ENCODE measurements at places on chromosomes 2 and 18. TPM values are rescaled to one million over a fixed set of nuclear protein-coding genes. Genes with fewer than 3 reads are reported as not detected.

GRCh38 chr2:151063271-151063670 lies 198.4 kb downstream of the RBM43 start:
- no peak overlapping the region for H3K4me3 ChIP-seq
- peaks cover 15% of the 10 kb centered on the region for H3K27me3 ChIP-seq
- H3K4me1 ChIP-seq, result no peaks in the 10 kb centered on the region
- no peaks in the 10 kb centered on the region for H3K36me3 ChIP-seq
- DNase-seq, result no peak

GRCh38 chr18:41993151-41993550 lies 38.1 kb downstream of the PIK3C3 start:
- DNase-seq, result no peak
- no peaks in the 10 kb centered on the region for H3K27me3 ChIP-seq
- H3K36me3 ChIP-seq, result peaks cover 38% of the 10 kb centered on the region
- H3K4me3 ChIP-seq, result no peak overlapping the region
- no peak overlapping the region for H3K27ac ChIP-seq

GRCh38 chr2:179744401-179744800 lies 117.0 kb downstream of the ZNF385B start:
- no peaks in the 10 kb centered on the region for H3K36me3 ChIP-seq
- DNase-seq, result no peak
- no peak overlapping the region for H3K4me3 ChIP-seq
- H3K27ac ChIP-seq, result no peak overlapping the region
- no peaks in the 10 kb centered on the region for H3K4me1 ChIP-seq

Gene ALPP
- not detected for total RNA-seq

GRCh38 chr2:175786471-175787124 lies 215.5 kb downstream of the LNPK start:
- peaks cover 9% of the 10 kb centered on the region for H3K27me3 ChIP-seq
- H3K36me3 ChIP-seq, result no peaks in the 10 kb centered on the region
- no peaks in the 10 kb centered on the region for H3K4me1 ChIP-seq
- DNase-seq, result no peak
- no peak overlapping the region for H3K27ac ChIP-seq

- peaks cover 1% of the 10 kb centered on the region for H3K36me3 ChIP-seq
- H3K4me1 ChIP-seq, result peaks cover 6% of the 10 kb centered on the region
- H3K4me3 ChIP-seq, result no peak overlapping the region
- H3K27me3 ChIP-seq, result peaks cover 7% of the 10 kb centered on the region
- DNase-seq, result no peak
Observed at GRCh38 chr2:86398500-86399474, 42.4 kb upstream of the KDM3A start.

GRCh38 chr18:49343179-49343578 lies 117.3 kb downstream of the DYM start:
- H3K27ac ChIP-seq, result no peak overlapping the region
- no peaks in the 10 kb centered on the region for H3K36me3 ChIP-seq
- H3K4me3 ChIP-seq, result no peak overlapping the region
- peaks cover 20% of the 10 kb centered on the region for H3K4me1 ChIP-seq

Gene OTOS
- not detected for total RNA-seq

DNA sequence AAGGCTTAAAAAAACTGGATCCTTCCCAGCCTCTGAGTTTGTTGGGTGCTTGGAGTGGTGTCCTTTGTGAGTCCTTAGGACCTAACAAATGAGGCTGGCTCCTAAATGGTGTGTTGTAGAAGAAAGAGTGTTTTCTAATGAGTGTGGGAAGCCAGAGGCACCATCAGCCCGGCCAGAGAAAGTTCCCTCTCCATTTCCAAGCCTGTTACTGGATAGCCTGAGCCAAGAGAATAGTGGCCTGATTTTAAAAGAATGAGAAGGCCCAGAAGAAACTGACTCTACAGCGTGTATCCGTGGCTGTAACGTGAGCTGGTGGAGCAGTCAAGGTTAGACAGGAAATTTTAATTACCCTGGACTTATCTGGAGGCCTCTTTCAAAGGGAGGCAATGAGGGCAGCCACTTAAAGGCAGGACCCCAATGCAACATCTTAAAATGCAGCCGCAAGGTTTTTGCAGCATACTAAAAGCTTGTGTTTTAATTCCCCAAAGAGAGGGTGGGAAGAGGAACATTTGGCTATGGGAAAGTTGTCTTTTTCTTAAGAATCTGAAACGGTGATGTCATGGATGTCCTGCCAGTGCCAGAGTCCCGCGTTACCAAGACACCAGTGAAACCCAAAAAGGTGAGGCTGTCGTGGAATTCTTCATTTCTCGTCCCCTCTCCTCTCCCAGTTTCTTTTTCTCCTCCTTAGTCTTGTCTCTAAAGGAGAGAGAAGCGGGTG lies 4.6 kb downstream of the EFHD1 start:
- no peaks in the 10 kb centered on the region for H3K36me3 ChIP-seq
- no peak for DNase-seq
- H3K27ac ChIP-seq, result no peak overlapping the region
- H3K4me3 ChIP-seq, result no peak overlapping the region
- peaks cover 40% of the 10 kb centered on the region for H3K27me3 ChIP-seq

DNA sequence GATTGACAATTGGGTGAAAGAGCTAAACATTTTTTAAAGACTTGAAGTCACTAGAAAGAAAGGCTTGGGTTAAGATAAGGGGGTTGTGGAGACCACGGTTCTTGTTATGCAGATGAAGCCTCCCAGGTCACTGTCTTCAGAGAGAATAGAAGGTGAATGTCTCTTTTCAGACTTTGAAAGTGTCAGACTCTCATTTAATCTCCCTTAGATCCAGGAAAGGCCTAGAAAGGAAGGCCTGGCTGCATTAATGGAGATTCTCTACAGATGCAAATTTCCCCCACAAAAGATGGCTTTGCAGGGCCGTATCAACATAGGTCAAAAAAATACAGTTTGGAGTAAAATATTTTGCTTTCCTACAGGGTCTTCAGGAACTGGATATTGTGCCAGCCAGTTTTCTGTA lies 193.9 kb downstream of the RTP5 start:
- H3K36me3 ChIP-seq, result peaks cover 10% of the 10 kb centered on the region
- peaks cover 7% of the 10 kb centered on the region for H3K27me3 ChIP-seq
- H3K4me3 ChIP-seq, result no peak overlapping the region
- no peaks in the 10 kb centered on the region for H3K4me1 ChIP-seq
- no peak overlapping the region for H3K27ac ChIP-seq
- no peak for DNase-seq

- H3K4me3 ChIP-seq, result no peak overlapping the region
- no peak overlapping the region for H3K27ac ChIP-seq
- peaks cover 27% of the 10 kb centered on the region for H3K27me3 ChIP-seq
- peaks cover 2% of the 10 kb centered on the region for H3K4me1 ChIP-seq
Observed at GRCh38 chr2:224325941-224326340, 76.0 kb downstream of the FAM124B start.

GRCh38 chr2:46989491-46990230 lies 74.1 kb upstream of the MCFD2 start:
- no peak overlapping the region for H3K27ac ChIP-seq
- H3K36me3 ChIP-seq, result peaks cover 8% of the 10 kb centered on the region
- no peak for DNase-seq
- H3K4me3 ChIP-seq, result no peak overlapping the region

DNA sequence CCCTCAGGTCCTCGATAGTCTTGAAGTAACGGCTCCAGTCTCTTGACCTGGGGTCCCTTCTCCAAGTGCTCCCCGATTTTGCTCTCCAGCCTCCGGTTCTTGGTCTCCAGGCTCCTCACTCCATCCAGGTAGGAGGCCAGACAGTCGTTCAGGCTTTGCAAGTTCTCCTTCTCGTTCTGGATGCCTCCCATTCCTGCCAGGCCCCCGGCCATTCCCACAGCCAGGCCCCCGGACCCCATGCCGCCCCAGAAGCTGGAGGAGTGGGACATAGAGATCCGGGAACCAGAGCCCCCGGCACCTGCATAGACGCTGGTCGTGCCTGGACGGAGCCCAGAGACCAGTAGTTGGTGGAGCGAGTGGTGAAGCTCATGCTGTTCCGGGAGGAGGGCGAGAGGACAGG lies 29.0 kb upstream of the RAB31 start:
- no peak overlapping the region for H3K27ac ChIP-seq
- H3K27me3 ChIP-seq, result peaks cover 11% of the 10 kb centered on the region
- no peak for DNase-seq

GRCh38 chr2:121294881-121295840 lies 10.2 kb upstream of the TFCP2L1 start:
- H3K27me3 ChIP-seq, result peaks cover 3% of the 10 kb centered on the region
- H3K36me3 ChIP-seq, result no peaks in the 10 kb centered on the region
- DNase-seq, result no peak
- no peak overlapping the region for H3K4me3 ChIP-seq
- no peak overlapping the region for H3K27ac ChIP-seq

GRCh38 chr18:36130883-36131653 lies 1.4 kb downstream of the ELP2 start:
- no peaks in the 10 kb centered on the region for H3K27me3 ChIP-seq
- H3K4me3 ChIP-seq, result peak overlapping the region; percentile 98
- no peaks in the 10 kb centered on the region for H3K36me3 ChIP-seq
- no peak for DNase-seq
- H3K27ac ChIP-seq, result peak overlapping the region; percentile 66

DNA sequence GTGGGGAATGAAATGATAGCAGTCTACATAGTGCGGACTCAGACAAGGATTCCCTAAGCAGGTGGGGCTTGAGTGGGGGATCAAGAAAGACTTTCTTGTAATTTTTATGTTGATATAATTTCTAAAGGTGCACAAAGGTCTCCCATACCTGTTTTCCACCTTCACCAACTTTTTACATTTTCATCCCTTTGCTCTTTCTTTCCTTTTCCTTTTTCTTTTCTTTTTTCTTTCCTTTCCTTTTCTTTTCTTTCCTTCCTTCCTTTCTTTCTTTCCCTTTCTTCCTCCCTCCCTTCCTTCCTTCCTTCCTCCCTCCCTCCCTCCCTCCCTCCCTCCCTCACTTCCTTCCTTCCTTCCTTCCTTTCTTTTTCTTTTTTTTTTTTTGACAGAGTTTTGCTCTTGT lies 10.1 kb upstream of the TRMT61B start:
- peaks cover 37% of the 10 kb centered on the region for H3K27me3 ChIP-seq
- H3K36me3 ChIP-seq, result no peaks in the 10 kb centered on the region
- no peak overlapping the region for H3K27ac ChIP-seq
- DNase-seq, result no peak
- H3K4me1 ChIP-seq, result no peaks in the 10 kb centered on the region
- H3K4me3 ChIP-seq, result no peak overlapping the region

DNA sequence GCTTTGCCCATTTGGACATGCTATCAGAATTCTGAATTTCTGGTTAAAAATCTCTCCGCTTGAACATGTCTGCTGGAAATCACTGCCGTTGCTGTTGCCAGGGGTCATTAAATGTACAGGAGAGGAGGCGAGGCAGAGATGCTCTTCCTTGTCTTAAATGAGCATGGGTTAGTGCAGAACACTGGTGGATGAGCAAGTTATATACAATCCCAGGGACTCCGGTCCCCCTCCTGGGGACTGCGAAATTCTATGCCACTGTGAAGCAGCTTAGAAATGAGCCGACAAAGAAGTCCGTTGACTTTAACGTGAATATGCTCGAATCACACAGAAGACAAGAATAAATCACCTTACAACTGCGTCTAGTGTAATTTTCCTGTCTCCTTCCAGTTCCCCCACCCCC lies 95.1 kb upstream of the KLHL14 start:
- DNase-seq, result no peak
- no peaks in the 10 kb centered on the region for H3K27me3 ChIP-seq
- H3K4me3 ChIP-seq, result no peak overlapping the region
- no peaks in the 10 kb centered on the region for H3K4me1 ChIP-seq
- no peak overlapping the region for H3K27ac ChIP-seq
- no peaks in the 10 kb centered on the region for H3K36me3 ChIP-seq

Gene CCT4
- total RNA-seq, result 114 TPM

DNA sequence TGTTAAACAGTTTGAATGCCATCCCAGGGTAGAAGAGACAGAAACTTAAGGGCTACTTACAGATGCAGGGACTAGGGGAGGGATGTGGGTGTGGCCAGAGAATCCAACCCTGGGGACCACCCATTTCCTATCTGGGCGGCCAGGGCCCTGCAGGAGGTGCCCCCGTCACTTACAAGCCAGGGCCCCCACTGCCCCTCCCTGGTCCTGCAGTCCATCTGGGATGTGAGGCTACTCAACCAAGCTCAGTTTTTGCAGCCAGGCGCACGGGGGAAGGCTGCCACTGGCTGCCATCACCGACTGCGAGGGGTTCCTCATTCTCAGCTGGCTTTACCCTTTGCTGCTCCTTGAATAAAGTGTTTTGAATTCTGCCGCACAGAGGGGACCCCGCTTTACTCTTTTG lies 42.1 kb downstream of the RRM2 start:
- no peak for DNase-seq
- no peaks in the 10 kb centered on the region for H3K36me3 ChIP-seq
- H3K27ac ChIP-seq, result no peak overlapping the region
- H3K4me3 ChIP-seq, result no peak overlapping the region
- H3K27me3 ChIP-seq, result no peaks in the 10 kb centered on the region

- H3K36me3 ChIP-seq, result no peaks in the 10 kb centered on the region
- DNase-seq, result no peak
- no peak overlapping the region for H3K27ac ChIP-seq
- H3K4me3 ChIP-seq, result no peak overlapping the region
Observed at GRCh38 chr18:8860845-8861642, 155.7 kb downstream of the MTCL1 start.

Gene DCDC2C
- not detected for total RNA-seq

DNA sequence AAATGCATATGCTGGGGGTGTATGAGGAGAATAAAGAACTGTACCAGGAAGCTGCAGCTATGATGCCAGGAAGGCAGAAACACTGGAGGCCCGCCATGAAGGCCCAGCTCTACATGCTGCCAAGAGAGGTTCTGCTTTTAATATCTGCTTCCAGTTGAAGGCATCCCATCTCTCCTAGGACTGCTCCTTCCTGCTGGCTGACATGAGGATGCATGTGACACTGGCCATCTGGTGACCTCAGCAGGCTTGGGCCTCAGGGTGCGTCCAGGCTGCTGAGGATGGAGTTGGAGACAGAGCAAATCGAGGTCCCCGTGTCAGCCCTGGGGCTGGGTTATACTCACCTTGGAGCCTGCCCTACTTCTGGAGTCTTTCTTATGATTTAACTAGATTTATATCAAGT lies 49.0 kb downstream of the PSMG2 start:
- H3K4me1 ChIP-seq, result peaks cover 25% of the 10 kb centered on the region
- H3K27ac ChIP-seq, result no peak overlapping the region
- H3K36me3 ChIP-seq, result no peaks in the 10 kb centered on the region
- no peak overlapping the region for H3K4me3 ChIP-seq
- no peaks in the 10 kb centered on the region for H3K27me3 ChIP-seq
- DNase-seq, result no peak

Gene EEF1B2
- 1,110 TPM for total RNA-seq

- H3K27ac ChIP-seq, result peak overlapping the region; percentile 97
- peak overlapping the region; percentile 98 for H3K4me3 ChIP-seq
- H3K27me3 ChIP-seq, result no peaks in the 10 kb centered on the region
- H3K4me1 ChIP-seq, result peaks cover 39% of the 10 kb centered on the region
Observed at GRCh38 chr2:100561191-100561590, 1.6 kb upstream of the PDCL3 start.

Gene SNTG2
- total RNA-seq, result 4.2 TPM

Data from naive thymus-derived CD8-positive, alpha-beta T cell (primary cell).